Stimulated activated CD4-positive, alpha-beta T cell treated with anti-CD3 and anti-CD28 coated beads, Interleukin-1b, Interleukin-23, amount 100 ng/mL, for 1 hour (primary cell): ENCODE measurements at places on chromosomes 1 and 21.

DNA sequence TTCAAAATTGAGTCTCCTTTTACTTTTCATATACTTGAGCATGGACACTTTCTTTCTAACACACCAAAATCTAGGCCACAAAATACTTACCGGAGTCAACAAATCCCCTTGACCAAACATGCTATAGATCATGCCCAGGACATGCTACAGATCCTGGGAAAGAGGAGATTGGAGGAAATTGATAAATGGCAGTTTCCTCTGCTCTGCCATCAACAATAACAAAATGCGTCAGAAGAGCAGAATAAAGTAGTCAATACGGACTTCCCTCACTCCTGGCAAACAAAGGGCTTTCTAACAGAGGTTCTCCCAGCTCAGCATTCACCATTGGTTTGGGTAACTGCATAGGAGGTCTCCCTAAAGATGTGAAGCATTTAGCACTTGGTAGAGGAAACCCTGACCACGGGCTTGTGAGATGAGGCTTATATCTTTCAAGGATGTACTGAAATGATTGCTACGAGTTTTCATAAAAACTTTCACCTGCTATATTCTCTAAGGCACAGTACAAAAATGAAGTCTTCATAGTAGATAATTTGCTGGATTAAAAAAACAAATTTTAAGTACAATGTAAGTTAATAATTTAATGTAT, 283.8 kb upstream of the RUNX1 start:
- DNase-seq: no peak

GRCh38 chr1:168697356-168698126, 31.5 kb downstream of the DPT start:
- no peak for DNase-seq

DNA sequence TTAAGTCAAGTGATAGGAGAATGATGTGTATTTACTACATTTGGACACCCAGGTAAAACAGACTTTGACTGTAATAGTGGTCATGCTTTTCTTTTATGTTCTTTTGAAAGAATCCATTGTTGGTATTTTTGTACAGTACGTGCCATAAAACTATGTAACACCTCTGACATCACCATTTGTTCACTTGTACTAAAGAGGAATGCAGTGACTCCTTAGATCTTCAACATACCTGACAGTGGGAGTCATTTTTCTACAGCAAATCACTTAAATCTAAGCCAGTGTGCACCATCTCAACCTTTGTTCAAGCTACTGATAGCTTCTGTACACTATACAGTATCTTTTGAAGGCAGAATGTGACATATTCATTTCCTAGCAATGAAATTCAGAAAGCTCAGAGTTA, 6.3 kb upstream of the PLD5 start:
- no peak for DNase-seq

DNA sequence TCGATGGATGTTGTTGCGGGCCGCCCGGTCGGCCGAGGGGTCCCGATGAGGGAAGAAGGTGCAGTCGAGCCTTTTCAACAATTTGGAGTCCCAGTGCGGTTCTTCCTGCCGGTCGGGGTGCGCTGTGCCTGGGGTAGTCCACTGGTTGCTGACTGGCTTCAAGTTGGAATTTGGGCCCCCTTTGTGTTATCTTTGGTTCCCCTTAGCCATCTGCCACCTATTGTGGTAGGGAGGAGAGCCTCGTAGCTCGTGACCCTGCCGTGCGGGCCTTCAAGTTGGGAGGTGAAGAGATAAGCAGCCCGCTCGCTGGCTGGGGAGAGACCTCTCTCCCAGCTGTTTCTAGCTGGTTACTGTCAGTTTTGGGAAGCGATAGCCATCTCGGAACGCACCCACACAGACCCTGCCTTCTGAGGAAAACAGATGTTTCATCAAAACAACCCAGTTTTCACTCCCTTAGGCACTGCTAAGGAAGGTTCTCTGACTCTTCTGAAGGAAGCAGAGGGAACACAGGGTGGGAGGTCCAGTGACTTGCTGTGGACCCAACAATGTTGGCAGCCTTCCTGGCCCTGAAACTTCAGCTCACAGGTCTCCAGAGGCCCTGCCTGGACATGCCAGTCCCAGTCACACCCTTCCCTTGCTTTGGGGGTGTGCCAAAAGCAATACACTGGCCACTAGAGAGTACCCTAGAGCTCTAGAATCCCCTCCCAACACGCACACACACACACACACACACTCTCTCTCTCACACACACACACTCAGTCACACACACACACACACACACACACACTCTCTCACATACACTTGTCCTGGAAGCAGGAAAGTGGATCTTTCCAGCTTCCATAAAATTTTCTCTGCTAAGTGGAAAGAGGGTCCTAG, 1.0 kb downstream of the BTG2 start:
- no peak for DNase-seq

DNA sequence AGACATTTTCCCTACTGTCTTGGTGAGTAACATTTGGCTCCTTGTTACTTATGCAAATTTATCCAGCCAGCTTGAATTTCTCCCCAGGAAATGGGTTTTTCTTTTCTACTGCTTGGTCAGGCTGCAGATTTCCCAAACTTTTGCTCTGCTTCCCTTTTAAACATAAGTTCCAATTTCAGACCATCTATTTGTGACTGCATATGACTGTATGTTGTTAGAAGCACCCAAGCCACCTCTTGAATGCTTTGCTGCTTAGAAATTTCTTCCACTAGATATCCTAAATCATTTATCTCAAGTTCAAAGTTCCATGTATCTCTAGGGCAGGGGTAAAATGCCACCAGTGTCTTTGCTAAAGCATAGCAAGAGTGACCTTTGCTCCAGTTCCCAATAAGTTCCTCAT, 32.3 kb upstream of the CITED4 start:
- DNase-seq: no peak

DNA sequence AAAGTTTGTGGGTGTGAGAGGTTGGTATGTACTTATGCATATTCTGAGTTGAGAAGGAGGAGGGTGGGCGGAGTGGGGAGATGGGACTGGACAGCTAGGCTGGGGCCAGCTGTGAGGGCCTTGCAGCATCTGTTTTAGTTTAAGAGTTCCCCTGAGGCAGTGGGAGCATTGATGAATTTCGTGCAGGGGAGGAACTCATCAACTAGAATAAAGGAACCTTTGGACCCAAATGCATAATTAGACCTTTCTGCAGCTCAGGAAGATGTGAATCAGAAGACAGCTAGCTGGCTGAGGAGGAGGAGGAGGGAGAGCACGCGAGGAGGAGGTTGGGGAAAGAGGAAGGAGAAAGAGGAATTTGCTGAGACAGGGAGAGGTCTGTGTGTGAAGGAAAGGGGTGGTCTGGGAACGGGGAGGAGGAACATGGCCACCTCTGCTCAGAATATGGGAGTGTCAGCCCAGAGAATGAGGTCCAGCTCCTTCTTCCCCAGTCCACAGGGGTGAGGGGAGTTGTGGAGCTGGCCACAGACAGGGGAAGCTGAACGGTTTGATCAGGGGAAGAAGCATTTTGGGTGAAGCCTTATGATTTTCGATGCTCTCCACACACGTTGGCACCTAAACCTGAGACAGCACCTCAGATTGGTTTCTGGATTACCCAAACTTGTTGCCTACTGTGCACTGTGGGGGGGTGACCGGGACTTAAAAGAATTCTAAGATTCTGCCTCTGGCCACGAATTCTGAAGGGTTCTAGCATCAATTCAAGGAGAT, 27.7 kb downstream of the MYOG start:
- DNase-seq: no peak

- DNase-seq: no peak
Observed at GRCh38 chr1:237324226-237324625, 282.2 kb downstream of the RYR2 start.

- no peak for DNase-seq
Observed at GRCh38 chr21:36030581-36031189, 29.6 kb downstream of the SETD4 start.

- DNase-seq: no peak
Observed at GRCh38 chr1:174165471-174166137, 6.3 kb downstream of the RABGAP1L start.

DNA sequence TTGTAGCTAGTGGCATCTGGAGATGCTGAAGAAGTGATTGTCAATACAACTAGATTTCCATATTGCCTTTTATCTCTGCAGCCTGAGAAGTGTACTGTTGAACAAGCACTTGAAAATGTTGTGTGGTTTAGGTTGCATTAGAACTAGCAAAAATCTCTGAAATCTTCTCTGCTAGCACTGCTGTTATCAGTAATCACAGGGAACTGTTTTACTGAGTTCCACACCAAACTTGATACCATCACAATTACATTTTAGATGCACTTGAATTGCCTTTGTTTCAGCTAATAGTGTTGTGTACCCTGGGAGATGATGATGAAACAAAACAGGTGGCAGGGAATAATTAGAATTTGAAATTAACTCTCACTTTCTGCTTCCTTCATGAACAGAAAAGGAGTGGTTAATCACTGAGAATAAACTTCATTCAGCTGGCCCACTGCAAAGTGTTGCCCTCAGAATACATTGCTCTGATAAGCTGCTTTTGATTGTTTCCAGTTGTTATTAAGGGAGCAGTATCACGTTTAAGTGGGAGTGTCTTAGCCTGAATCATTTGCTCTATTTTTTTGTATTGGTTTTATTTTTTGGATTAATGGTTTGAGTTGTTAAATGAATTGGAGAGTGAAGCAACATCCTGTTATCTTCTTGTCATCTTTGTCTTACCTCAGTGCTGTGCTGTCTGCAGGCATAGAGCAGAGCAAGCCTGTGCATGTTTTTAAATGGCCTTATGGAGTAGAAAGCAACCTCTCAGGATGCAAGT, 13.0 kb downstream of the FAM20B start:
- no peak for DNase-seq

- DNase-seq: no peak
Observed at GRCh38 chr1:201004154-201004553, 19.4 kb downstream of the KIF21B start.

- no peak for DNase-seq
Observed at GRCh38 chr1:209051570-209051969, 531.9 kb upstream of the CAMK1G start.

GRCh38 chr21:38759413-38759812, 46.3 kb upstream of the ETS2 start:
- DNase-seq: no peak

DNA sequence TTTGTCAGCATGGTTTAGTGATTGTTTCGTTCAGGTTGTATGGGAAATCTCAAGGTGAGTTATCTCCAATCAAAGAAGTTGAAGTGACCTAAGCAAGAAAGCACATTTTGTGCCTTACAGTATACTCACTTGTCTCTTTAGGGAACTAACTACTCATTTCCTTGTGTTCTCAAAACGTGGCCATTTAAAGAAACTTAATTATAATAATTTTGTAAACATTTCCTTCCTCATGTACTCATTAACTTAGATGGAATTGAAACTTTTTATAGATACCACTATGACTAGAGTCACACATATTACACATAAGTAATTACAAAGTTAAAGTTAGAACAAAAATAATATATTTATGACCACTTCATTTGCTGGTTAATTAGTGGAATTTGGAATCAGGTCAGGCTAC, 552.6 kb downstream of the MRPL39 start:
- DNase-seq: no peak

- no peak for DNase-seq
Observed at GRCh38 chr1:24022581-24023361, 42.6 kb upstream of the SRSF10 start.

GRCh38 chr1:100302739-100303138, 36.7 kb downstream of the RTCA start:
- no peak for DNase-seq
